ENCODE measurements at places on chromosomes 3 and 15.

GRCh38 chr3:87805670-87806069 is 253.1 kb downstream of the CGGBP1 start:
- no peak for DNase-seq

DNA sequence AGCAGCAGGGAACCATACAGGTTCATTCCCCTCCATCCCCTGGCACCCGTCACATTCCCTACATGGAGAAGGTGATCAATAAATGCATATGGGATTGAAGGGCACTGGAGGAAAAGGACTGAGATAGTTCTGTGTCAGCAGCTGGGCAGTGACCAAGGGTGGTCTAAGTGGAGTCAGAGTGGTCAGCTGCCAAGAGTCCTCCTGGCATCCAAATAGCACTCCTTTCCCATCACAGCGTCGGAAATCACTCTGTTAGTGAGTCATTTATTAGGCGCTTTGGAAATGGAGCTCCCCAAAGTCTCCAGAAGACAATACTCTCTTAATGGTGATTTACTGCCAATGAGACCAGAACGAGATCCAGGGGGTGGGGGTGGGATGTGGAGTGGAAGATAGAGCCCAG is 6.8 kb upstream of the TRH start:
- no peak for DNase-seq

GRCh38 chr3:127762077-127762786 is 60.1 kb downstream of the MGLL start:
- no peak for DNase-seq

GRCh38 chr3:25469558-25469957 is 41.5 kb downstream of the RARB start:
- no peak for DNase-seq

DNA sequence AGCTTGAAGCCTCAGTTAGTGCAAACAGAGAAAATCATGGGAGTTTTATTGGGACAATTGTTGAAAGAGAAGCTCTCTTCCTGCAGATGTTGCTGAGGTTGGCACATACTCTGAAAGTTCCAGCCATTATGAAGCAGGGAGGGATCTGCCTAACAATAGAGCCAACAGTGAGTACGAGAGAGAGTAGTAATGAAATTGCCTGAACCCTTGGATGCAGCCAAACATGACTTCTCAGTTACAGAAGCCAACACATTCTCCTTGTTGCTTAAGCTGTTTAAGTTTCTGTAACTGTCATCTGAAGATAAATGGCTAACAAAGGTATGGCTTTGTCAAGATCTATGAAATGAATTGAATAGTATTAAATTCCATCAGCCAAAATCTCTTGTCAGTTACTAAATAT is 211.0 kb upstream of the TTC14 start:
- no peak for DNase-seq

GRCh38 chr15:31341071-31341470 is 14.4 kb downstream of the KLF13 start:
- no peak for DNase-seq

DNA sequence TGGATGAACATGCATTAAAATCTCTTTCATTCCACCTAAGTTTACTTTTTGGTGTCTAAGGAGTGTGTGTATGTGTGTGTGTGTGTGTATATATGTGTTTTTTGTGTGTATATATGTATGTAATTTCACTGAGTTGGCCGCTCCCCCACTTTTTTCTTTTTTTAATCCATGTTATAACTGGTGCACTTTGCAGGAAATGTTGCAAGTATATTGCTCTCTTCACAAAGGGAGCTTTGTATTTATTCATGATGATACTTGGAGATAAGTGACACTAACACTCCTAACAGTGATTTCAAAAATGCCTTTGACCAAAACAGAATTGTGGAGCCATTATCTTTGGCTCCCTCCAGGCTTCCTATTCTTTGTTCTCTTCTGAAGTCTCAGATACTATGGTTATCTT is 95.8 kb downstream of the FNDC3B start:
- no peak for DNase-seq

GRCh38 chr3:129314386-129315222 is 35.9 kb downstream of the HMCES start:
- DNase-seq = peak; percentile 29

DNA sequence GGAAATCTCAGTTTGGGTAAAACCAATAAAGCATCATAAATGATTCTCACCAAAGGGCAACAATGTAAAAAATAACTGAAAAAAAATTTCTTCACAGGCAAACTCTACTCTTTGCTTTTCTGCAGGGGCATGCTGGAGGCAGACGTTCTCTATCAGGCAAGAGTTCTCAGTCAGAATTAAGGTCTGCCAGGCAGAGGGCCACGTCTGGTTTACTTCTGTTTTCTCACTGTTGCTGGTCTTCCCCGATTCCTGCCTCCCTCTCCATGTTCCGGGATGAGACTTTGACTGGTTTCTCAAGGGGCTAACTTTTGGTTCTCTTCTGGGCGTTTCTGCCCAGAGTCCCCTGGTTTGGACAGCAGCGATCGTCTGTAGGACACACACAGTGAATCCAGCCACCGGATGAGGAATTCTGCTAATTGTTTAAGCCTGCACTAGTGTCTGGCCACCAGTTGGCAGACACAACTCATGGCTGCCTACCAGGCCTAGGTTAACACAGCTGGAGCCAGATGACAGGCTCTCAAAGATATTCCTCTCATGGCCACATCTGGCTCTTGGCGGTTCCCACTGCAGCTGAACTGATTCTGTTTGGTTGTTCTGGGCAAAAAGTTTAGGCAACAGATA is 273.1 kb downstream of the FOXP1 start:
- no peak for DNase-seq

Measured in stimulated activated CD8-positive, alpha-beta memory T cell treated with anti-CD3 and anti-CD28 coated beads, Interleukin-7, amount 100 ng/mL, for 4 hours (primary cell).